ENCODE measurements at places on chromosomes 3 and 15.

DNA sequence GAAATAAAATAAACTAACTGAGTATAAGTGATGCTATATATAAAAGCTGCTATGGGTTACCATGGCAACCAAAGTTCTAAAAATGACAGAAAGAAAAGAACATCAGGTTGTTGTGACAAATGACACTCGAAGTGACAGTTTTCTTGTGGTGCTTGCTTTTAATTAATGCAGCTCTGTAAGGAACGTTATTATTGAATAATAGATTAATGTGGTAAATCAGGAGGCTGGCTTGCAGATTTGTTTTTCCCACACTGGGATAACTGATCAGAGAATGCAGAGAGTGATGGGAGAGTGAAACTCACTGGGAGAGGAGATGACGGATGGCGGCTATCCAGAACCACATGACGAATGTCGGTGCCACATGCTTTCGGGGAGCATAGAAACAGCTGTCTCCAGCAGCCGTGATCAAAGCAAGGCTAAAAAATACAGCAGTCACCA lies 207.0 kb upstream of the ATP10A start:
- DNase-seq = no peak

- no peak for DNase-seq
These were observed 41.7 kb downstream of the RBMS3 start for GRCh38 chr3:29322586-29322985.

GRCh38 chr3:112770032-112770626 lies 76.5 kb downstream of the CD200R1L start:
- DNase-seq = no peak

GRCh38 chr3:31170932-31171670 lies 276.6 kb upstream of the GADL1 start:
- DNase-seq = no peak

GRCh38 chr3:136120373-136121348 lies 75.5 kb downstream of the MSL2 start:
- DNase-seq = no peak

Data from amniotic stem cell (primary cell).